ENCODE measurements at places on chromosomes 1 and 21.

DNA sequence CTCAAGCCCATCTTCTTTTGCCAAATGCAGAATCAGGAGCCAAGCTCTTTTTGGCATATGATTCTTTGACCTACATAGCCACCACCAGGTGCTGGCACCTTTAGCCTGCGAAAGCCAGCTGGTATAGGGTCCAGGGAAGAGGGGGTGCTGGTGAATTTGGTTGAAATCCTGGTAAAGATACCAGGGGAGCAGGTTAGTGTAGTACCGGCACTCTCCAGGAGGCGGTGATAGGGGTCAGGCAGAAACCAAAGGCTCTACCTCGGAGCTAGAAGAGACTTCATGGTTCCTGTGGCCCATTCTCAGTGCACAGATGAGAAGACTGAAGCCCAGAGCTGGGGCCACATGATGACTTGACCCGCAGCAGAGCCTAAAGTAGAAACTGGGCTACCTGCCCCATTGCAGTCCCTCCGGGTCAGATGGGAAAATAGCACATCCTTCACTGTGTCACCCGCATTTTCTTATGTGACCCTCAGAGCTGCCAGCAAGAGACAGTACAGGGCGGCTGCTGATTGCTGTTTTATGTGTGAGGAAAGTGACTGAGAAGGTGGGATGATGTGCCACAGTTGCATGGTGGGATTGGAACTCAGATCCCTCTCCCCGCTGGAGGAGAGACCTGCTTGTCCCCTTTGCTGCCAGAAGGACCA is 36.0 kb upstream of the IL19 start:
- DNase-seq, result peak; percentile 60

DNA sequence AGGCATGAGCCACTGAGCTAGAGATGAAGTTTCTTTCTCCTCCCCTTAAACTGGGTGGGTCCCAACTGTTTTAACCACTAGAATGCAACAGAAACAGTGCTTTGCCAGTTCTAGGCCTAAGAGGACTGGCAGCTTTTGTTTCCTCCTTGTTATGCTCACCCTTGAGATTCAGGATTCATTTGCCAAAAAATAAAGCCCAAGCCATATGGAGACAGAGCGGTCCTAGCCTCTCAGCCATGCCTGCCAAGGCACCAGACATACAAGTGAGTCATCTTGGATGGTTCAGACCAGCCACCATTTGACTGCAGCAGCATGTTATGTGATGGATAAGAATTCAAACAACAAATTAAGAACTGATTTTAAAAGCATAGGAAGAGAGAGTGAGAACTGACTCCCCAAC is 38.1 kb upstream of the STUM start:
- DNase-seq, result no peak

DNA sequence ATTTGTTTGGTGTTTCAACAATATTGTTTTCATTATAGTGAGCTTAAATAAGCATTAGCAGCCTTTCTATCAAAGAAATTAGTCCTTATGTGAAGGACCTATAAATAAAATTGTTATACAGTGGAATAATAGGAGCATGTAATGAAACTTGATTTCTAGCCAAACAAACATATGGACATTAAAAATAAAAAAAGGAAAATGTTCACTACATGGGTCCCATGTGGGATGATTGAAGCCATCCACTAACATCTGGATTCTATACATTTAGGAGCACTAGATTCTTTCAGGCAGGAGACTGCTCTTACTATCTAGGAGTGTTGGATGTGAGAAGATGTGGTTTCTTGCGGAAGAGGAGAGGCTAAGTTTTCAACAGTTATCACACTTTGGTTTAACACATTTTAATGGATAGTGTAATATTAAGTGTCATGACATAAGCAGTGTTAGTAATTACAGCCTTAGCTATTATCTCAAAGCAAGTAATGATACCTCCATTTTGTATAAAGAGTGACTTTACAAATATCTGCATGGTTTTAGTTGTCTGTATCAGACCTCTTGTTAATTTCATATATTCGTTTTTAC is 62.3 kb downstream of the LYPLAL1 start:
- DNase-seq, result no peak

GRCh38 chr1:31843506-31843905 is 27.7 kb upstream of the SPOCD1 start:
- no peak for DNase-seq

GRCh38 chr1:221497046-221497445 is 244.8 kb downstream of the DUSP10 start:
- peak; percentile 49 for DNase-seq

GRCh38 chr1:82179131-82179530 is 378.4 kb downstream of the ADGRL2 start:
- DNase-seq, result no peak

DNA sequence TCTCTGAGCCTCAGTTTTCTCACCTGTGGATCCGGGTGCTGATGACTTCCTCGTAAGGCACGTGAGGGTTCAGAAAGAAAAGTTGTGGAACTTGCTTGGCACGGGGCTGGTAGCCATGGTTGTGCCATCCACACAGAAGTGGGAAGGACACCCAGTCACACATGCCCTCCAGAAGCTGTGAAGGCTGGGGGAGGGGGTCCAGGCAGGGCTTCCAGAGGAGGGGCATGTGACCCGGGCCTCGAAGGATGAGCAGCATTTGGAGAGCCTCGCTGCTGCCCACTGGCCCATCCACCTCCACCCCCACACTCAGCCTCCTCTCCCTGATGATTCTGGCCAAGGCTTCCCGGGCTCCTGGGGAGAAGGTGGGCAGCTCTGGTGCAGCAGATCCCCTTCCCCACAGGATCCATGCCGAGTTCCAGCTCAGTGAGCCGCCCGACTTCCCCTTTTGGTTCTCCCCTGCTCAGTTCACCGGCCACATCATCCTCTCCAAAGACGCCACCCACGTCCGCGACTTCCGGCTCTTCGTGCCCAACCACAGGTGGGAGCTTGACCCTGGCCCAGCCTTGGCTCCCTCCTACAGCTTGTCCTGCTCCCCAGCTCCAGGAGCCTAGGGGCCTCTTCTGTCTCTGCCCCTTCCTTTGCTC is 9.4 kb downstream of the SELENON start:
- peak; percentile 53 for DNase-seq

- DNase-seq, result no peak
Measured at GRCh38 chr1:62142496-62142895, 52.2 kb upstream of the L1TD1 start.

DNA sequence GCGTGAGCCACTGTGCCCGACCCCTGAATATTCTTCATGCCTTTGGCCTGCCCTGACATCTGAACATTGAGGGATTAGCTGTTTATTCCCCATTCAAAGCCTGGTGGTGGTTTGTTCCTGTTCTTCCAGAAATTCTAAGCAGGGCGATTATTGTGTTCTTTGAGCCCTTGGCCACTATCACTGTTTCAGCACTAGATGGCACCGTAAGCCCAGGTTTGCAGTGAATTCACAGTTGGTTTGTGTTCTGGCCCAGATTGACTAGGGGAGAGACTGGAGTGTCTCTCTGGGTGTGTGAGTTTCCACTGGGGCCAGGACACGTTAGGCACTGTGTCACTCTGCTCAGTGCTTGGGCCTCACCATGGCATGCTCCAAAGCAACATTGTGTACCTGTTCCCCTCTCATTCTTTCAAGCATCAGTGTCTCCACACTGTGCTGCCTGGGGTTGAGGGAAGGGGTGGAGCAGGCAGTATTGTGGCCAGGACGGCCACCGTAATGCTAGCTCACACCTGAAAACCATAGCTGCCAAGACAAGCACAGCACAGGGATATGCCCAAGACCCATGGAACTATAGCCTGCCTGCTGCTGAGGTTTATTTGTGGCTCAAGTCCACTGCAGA is 52.7 kb downstream of the PKN2 start:
- peak; percentile 16 for DNase-seq

GRCh38 chr1:247440001-247440620 is 17.8 kb downstream of the OR2B11 start:
- no peak for DNase-seq

- DNase-seq, result no peak
Measured at GRCh38 chr1:84347932-84348555, 46.5 kb downstream of the SAMD13 start.

GRCh38 chr1:152533327-152533938 is 19.2 kb downstream of the CRCT1 start:
- no peak for DNase-seq

- DNase-seq, result no peak
Measured at GRCh38 chr1:100441651-100442050, 89.3 kb downstream of the CDC14A start.

DNA sequence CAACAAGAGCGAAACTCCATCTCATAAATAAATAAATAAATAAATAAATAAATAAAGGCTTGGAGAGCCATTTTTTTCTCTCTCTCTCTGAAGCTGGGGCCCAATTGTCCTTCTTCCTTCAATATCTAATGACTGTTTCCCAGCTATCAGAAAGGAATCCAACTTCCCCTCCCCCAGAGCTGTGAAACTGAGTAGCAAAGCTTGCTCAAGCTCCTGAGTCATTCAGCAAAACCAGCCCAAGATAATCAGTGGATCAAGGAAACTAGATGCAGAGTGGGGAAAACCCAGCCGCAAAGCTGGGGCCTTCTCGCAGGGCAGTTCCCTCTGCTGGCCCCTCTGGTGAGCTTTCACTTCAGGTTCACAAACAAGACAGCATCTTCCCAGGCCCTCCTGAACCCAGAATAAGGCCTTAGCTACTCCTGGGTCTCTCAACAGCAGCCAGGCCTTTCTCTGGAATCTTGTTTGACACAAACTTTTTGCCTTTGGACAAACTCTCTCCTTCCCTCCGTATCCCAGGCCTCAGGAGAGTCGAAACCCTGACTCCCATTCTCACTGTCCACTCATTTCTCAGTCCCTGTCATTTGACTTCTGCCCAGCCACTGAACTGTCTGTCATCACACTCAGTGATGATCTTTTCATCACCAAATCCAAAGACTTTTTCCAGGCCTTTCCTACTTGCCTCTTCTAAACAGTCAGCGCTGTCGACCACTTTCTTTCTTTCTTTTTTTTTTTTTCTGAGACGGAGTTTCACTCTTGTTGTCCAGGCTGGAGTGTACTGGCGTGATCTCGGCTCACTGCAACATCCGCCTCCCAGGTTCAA is 18.0 kb upstream of the PTP4A2 start:
- peak; percentile 96 for DNase-seq

DNA sequence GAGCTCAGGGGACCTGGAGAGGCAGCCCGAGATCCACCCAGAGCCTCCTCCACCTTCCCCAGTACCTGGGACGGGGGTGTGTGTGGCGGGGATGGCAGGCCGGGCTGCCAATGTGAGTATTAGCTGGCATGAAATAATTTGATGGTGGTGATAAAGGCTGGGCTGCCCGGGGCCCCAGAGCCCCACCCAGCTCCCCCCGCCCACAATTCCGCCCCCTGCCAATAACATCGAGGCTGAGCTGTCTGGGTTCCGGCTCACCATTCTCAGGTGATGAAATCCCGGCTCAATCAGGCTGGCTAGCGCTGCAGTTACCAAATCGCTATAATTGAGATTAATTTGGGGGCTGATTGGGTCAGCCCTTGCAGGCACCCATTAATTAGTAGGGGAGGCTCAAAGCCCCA is 103.8 kb upstream of the CASZ1 start:
- no peak for DNase-seq
